AG10803 (cell line): ENCODE measurements at places on chromosomes 1 and 21.

- peak; percentile 92 for DNase-seq
Observed at GRCh38 chr1:117821774-117822482, 107.5 kb downstream of the GDAP2 start.

GRCh38 chr1:39676948-39677548 is 5.1 kb upstream of the NT5C1A start:
- no peak for DNase-seq

DNA sequence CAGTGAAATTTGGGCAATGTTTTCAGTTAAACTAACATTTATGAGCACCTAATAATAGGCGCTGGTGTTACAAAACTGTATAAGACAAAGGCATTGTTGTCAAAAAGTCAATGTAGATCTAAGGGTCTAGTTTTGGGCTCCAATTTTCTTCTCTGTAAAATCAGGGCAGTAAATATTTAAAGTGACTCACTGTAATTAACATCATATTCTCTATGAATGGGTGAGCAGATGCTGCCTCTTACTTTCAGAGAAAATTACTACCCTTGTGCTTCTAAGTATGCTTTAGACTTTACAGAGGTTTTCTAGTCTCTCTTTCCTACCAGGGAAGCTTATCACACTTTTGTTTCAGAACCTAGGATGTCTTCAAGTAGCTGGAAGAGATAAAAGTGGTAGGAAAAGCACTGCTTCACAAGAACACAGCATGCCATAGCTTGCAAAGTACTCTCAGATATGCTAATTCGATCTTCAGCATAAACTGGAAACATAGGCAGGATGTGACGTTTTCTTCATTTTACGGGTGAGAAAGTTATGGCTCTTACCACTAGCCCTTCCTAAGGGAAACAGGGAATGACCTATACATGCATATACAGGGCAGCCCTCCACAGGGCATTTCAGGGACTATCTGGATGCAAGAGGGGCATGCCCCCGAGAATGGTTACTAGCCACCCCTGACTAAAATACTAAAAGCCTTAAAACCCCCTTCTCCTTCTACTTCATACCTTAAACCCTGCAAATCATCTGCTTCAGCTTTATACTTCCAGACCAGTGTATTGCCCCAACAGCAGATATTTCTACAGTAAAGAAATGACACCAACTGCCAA is 2.6 kb downstream of the C1orf116 start:
- no peak for DNase-seq

- DNase-seq, result peak; percentile 55
Observed at GRCh38 chr1:167095368-167095767, 1.5 kb downstream of the STYXL2 start.

DNA sequence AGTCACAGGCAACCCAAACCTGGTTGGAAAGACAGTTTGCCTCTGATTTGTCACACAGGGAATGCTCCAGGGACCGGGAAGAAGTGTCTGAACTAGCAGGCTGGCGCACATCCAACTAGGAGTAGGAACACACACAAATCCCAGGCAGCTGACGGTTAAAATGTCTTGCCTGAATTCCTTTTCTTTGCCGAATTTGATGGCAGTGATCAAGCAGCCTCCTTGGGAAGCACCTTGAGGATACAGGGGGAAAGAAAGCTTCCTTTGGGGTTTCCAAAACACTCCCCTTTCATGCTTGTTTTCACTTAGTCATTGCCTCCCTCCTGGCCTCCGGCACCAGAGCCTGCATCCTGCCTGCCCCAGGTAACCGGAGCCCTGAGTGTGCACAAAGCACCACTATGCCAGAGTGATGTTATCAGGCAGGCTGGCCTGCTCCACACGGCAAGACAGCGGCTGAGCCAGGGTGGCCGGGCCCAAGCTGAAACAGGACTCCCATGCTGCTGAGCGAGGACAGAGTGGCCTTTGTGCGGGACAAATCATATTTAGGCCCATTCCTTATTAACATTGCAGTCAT is 193.8 kb downstream of the LMX1A start:
- DNase-seq, result peak; percentile 3

DNA sequence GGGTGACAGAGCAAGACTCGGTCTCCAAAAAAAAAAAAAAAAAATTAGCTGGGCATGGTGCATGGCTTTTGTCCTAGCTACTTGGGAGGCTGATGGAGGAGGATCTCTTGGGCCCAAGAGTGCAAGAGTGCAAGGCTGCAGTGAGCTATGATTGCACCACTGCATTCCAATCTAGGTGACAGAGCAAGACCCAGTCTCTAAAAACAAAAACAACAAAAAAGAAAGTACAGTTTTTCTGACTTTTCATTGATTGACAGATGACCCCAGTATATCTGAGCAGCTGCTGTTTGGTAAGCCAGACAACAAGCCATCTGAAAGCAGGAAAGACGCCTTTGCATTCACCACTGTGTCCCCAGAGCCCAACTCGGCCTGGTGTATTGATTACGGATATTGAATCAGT is 10.9 kb upstream of the DPT start:
- no peak for DNase-seq

DNA sequence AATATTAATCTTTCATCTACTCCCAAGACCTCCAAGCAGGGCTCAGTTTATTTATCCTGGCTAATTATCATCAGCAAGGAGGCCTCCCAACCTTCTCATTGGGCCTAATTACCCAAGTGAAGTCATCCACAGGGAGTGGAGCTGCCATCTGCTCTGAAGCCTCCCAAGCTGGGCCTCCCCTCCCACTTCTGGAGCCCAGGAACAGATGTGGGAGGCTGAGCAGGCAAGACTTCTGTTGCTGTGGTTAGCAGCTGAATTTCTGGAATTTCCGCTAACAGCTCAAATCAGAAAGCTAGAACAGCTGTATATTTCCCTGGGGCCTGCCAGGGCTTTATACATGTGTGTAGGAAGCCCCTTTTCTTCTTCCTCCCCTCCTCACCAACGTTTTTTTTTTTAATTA is 127.5 kb downstream of the UCK2 start:
- DNase-seq, result peak; percentile 89
